ENCODE measurements at places on chromosomes 1 and 21.

GRCh38 chr1:223175032-223175431, 32.0 kb upstream of the TLR5 start:
- no peak for DNase-seq

GRCh38 chr1:154974808-154975408, 427 bp downstream of the CKS1B start:
- peak; percentile 87 for DNase-seq

DNA sequence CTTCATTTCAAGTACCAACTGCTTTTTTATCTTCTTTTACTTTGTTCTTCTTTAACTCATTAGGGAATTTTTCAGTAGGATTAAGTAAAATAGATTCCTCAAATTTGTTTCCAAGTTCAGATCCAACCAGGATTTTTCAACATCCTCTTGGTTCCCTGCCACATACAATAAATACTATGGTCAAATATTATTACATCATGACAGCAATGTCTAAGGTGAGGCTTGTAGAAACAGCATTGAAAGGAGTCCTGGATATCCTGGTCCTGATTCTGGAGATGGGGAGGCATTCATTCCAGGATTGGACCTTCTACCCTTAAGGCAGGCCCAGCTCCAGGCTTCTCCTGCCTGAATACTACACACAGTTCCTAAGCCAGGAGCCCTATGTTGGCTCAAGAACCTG, 80.2 kb upstream of the F3 start:
- DNase-seq = no peak

- no peak for DNase-seq
Observed at GRCh38 chr21:42988236-42988965, 14.0 kb downstream of the PKNOX1 start.

GRCh38 chr1:40640314-40641076, 25.0 kb downstream of the RIMS3 start:
- DNase-seq = no peak

DNA sequence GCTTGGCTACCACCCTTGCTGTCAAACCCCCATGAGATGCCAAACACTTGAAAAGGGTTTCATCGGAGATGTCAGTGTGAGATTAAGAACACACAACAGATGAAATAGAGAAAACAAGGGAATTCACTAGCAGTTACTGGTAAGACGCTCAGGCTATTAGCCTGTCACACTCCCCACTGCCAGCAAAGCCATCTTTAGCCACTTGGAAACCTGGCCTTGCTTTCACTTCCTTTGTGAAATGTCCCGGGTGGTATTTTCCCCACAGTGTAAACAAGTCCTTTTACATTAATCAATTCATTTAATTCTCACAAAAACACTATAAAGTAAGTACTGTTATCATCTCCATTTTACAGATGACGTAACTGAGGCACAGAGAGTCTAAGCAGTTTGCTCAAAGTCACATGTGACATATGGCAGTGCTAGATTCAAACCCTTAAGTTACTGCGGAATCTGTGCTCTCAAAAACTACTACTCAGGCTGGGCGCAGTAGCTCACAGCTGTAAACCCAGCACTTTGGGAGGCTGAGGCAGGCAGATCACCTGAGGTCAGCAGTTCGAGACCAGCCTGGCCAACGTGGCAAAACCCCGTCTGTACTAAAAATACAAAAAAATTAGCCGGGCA, 32.7 kb upstream of the KHDRBS1 start:
- no peak for DNase-seq
